ENCODE measurements at places on chromosomes 7 and 10. TPM values are rescaled to one million over a fixed set of nuclear protein-coding genes. Genes with fewer than 3 reads are reported as not detected.

DNA sequence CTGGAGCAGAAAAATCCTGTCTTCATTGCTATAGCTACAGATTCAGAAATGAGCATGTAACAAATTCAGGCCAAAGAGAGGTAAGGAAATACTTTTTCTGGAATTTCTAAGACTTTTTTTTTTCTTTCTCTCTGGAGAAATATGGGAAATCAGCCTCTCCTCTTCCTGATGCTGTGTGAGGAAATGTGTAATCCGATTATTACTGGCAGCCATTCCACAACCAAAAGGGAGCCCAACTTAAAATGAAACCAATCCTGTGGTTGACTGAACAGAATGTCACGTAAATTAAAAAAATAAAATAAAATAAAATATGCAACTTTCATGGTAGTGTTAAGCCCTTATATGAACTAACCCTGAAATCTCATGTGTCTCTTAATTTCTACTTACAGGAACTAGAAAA lies 10.7 kb upstream of the POT1 start:
- no peaks in the 10 kb centered on the region for H3K27me3 ChIP-seq
- H3K36me3 ChIP-seq, result no peaks in the 10 kb centered on the region
- H3K27ac ChIP-seq, result no peak overlapping the region
- no peaks in the 10 kb centered on the region for H3K4me1 ChIP-seq
- DNase-seq, result no peak
- no peak overlapping the region for H3K4me3 ChIP-seq

DNA sequence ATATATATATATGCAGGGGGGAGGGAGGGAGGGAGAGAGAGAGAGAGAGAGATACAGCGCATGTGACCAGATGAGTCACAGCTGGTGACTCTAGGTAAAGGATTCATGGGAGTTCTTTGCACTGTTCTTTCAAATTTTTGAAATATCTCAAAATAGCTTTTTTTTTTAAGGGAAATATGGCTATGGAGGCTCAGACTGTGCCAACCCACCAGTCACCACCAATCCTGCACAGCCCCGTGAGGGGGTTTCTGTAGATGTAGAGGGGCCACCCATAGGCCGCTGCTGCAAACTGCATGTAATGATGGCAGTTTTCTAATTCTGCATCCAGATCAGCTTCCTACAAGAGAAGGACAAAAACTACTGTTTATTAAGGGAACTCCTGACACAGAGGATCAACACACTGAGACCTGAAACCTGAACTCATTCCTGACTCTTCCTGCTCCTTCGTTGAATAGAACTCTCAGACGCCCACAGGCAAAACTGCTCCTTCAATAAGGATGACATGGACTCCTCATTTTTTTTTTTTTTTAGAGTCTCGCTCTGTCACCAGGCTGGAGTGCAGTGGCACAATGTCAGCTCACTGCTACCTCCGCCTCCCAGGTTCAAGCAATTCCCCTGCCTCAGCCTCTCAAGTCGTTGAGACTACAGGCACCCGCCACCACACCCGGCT lies 17.3 kb downstream of the DAGLB start:
- H3K4me1 ChIP-seq, result peaks cover under 1% of the 10 kb centered on the region
- no peaks in the 10 kb centered on the region for H3K27me3 ChIP-seq
- H3K27ac ChIP-seq, result no peak overlapping the region
- H3K4me3 ChIP-seq, result no peak overlapping the region
- H3K36me3 ChIP-seq, result peaks cover 10% of the 10 kb centered on the region
- DNase-seq, result no peak

GRCh38 chr10:50575477-50576244 lies 48.1 kb downstream of the SGMS1 start:
- no peaks in the 10 kb centered on the region for H3K27me3 ChIP-seq
- H3K27ac ChIP-seq, result no peak overlapping the region
- no peaks in the 10 kb centered on the region for H3K36me3 ChIP-seq
- DNase-seq, result no peak
- peaks cover 6% of the 10 kb centered on the region for H3K4me1 ChIP-seq

- H3K4me3 ChIP-seq, result no peak overlapping the region
- peaks cover 1% of the 10 kb centered on the region for H3K4me1 ChIP-seq
- H3K36me3 ChIP-seq, result no peaks in the 10 kb centered on the region
- DNase-seq, result no peak
- no peak overlapping the region for H3K27ac ChIP-seq
Measured at GRCh38 chr7:131235489-131236317, 92.0 kb upstream of the MKLN1 start.

GRCh38 chr10:77034240-77034639 lies 603.4 kb downstream of the KCNMA1 start:
- H3K4me3 ChIP-seq, result no peak overlapping the region
- no peaks in the 10 kb centered on the region for H3K36me3 ChIP-seq
- H3K4me1 ChIP-seq, result no peaks in the 10 kb centered on the region
- no peaks in the 10 kb centered on the region for H3K27me3 ChIP-seq

DNA sequence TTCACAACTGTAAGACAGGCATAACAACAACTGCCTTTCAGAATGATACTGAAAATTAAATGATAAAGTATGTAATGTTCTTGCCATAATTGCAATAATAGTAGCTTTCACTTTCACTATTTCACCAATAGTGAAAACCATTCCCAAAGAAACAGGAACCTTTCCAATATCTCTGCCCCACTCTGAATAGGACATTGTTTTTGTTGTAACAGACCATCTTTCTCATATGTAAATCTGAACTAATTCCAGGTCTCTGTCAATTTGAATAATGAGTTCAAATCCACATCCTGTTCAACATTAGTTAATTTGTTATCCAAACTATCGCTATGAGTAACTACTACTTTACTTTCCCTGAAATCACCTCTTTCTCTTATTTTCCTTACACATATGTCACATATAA lies 148.0 kb downstream of the LRRN3 start:
- no peaks in the 10 kb centered on the region for H3K36me3 ChIP-seq
- no peaks in the 10 kb centered on the region for H3K27me3 ChIP-seq
- DNase-seq, result no peak

- no peak for DNase-seq
- H3K36me3 ChIP-seq, result no peaks in the 10 kb centered on the region
- H3K4me1 ChIP-seq, result peaks cover 2% of the 10 kb centered on the region
- no peaks in the 10 kb centered on the region for H3K27me3 ChIP-seq
- no peak overlapping the region for H3K27ac ChIP-seq
- no peak overlapping the region for H3K4me3 ChIP-seq
Measured at GRCh38 chr7:99372275-99373090, 2.0 kb upstream of the ARPC1B start.

DNA sequence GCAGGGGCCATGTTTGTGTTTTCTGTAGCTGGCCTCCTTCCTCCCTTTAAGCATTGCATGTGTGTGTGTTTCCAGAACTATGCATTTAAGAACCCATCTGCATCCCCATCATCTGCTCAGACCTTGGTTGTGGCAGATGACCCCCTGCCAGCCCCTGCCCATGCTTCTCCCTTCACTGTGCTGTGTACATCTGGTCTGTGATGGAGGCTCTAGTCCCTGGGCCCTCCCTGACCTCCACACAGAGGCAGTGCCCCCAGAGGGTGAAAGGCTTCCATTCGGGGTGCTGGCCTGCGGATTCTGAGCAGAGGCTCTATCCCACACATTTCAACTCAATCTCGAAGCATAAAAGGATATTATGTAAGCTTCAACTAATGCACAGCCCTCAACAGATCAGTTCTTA lies 89.4 kb downstream of the TACC2 start:
- H3K27ac ChIP-seq, result no peak overlapping the region
- H3K4me3 ChIP-seq, result no peak overlapping the region
- no peaks in the 10 kb centered on the region for H3K27me3 ChIP-seq
- H3K4me1 ChIP-seq, result no peaks in the 10 kb centered on the region
- no peak for DNase-seq

Gene TRIM56
- total RNA-seq, result 18.8 TPM

Gene HPSE2
- 0.58 TPM for total RNA-seq

Gene ADCY1
- total RNA-seq, result 26.9 TPM

Data from H1 (cell line).